ENCODE measurements at places on chromosomes 2 and 18.

DNA sequence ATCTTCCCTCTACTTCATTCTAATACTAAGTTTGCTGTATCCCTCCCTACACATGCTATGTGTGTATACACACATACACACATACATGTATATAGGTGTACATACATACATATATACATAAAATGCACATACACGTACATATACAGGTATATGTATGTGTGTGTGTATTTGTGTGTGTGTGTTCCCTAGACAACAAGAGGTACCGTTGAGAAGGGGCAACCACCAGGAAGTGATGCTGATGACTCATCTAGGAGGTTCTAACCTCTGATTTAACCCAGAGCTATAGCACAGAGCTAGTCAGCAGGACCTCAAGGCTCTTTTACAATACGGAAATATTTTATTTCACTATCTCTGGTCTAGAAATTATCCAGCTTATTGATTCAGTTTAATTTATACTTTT lies 139.2 kb downstream of the LAMA3 start:
- no peak for DNase-seq

- no peak for DNase-seq
These were observed 20.2 kb upstream of the TUBB6 start for GRCh38 chr18:12287684-12288402.

DNA sequence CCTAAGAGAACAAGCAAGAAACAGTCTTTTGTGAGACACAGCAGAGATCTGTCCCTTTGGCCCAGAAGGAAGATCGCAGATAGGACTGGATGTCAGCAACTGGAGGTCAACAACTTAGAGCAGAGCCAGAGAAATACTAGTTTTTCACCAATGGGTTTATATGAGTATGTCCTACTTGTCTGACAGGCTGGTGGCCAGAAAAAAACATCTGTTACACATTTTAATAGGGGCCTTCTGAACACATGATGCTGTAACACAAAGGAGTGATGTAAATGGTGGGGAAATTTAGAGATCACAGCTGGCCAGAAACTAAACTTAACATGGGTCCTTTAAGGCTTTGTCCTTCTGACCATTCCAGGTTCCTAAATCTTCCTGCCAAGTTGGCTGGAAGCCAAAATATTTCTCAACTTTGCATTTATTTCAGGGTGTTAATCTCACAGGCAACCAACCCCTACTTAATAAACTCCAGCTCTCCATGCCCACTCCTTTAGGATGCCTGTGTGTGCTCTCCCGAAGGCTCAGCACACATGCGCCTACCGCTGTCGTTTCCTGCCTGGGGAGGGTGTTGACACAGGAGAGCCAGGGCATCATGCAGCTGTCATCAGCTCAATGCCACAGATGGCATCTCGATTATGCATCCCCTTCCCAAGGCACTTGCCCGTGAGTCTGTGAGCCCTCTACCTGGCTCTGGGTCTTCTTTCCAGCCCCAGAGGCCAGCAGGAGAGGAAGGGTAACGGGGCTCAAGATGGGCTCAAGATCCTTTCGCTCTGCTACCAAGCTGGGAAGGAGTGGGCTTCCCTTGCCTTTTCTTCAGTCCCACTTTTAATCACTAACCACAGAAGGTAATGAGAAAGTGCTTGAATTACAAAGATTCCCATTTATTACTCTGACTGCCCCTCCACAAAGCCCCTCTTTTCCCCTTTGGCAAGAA lies 252.5 kb downstream of the ETAA1 start:
- DNase-seq = peak; percentile 2

DNA sequence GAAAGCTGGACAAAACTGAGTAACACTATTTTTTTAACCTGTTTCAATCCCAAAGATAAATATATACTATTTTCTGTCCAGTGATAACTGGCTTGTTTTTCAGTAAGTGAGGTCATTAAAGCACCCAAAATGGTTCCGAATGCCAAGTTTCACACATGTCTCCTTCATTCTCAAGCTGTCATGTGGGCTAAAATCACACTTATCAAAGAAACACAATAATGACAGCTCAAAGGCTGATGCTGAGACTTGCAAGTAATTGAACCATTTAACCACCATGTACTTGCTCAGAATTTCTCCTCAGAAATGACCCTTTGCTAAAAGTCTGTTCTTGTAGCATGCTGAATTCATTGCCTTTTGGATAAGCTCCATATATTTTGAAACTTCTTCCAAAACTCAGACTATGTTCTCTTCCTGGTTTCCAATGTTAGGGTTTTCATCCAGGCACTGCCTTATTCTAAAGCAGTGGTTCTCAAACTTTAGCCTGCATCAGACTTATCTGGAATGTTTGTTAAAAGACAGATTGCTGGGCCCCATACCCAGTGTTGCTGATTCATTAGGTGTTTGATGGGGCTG lies 149.8 kb downstream of the VWC2L start:
- DNase-seq = no peak

DNA sequence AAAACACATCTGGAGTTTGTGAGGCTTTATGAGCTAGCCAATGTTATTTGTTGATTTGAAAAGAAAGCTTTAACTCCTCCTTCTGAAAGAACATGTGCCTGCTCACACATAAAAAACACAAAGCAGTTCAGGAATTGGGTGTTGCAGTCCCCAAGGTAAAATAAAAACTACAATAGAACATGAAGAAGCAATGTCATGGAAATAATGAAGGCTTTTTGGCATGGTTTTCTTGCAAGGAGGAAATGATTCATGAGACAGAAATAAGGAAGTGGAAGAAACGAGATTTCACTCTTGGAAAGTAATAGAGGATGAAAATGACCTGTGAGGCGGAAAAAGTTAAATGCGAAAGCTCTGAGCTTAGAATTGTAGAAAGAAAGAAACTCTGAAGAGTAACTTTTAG lies 81.1 kb downstream of the TRIB2 start:
- no peak for DNase-seq

- DNase-seq = no peak
These were observed 57.1 kb downstream of the PXDN start for GRCh38 chr2:1687254-1687653.

DNA sequence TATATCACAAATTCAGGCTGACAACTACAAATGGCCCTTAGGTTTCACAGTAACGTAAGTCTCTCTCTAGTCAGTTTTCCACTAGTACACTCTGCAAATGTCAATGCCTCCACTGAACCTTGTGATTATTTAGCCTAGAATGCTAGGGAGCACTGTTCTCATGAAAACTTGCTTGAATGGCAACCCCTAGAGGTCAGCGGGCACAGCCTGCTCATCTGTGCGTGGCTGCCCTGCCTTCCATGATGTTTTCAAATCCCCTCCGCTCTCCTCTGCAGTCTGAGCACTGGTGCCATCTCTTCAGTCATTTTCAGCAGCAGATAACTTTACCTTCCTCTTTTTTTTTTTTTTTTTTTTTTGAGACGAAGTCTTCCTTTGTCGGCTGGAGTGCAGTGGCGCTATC lies 84.1 kb upstream of the GULP1 start:
- DNase-seq = no peak

GRCh38 chr18:74124642-74125041 lies 23.0 kb downstream of the FBXO15 start:
- no peak for DNase-seq

GRCh38 chr2:37013315-37013641 lies 46.9 kb upstream of the STRN start:
- no peak for DNase-seq

DNA sequence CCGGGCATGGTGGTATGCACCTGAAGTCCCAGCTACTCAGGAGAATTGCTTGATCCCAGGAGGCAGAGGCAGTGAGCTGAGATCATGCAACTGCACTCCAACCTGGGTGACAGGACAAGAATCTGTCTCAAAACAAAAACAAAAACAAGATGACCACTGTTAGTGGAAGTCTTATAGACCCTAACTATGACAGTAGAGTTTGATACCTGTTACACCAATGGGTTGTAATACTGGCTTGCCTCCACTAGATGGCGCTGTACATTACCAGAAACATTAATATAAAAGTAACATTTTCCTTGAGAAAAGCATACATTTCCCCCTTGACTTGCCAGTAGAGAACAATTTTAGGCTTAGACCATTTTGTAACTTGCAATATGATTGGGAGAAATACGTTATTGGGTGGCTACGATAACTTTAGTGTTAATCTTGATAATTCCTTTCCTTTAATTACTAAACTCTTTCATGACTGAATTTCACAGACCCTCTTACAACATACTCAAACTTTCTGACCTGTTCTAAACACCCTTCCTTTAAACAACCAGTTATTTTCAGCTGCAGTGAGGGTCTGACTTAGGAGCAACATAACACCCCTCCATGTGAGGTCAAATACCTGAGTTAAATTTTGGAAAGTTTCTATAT lies 19.5 kb downstream of the SLC25A52 start:
- DNase-seq = peak; percentile 47

DNA sequence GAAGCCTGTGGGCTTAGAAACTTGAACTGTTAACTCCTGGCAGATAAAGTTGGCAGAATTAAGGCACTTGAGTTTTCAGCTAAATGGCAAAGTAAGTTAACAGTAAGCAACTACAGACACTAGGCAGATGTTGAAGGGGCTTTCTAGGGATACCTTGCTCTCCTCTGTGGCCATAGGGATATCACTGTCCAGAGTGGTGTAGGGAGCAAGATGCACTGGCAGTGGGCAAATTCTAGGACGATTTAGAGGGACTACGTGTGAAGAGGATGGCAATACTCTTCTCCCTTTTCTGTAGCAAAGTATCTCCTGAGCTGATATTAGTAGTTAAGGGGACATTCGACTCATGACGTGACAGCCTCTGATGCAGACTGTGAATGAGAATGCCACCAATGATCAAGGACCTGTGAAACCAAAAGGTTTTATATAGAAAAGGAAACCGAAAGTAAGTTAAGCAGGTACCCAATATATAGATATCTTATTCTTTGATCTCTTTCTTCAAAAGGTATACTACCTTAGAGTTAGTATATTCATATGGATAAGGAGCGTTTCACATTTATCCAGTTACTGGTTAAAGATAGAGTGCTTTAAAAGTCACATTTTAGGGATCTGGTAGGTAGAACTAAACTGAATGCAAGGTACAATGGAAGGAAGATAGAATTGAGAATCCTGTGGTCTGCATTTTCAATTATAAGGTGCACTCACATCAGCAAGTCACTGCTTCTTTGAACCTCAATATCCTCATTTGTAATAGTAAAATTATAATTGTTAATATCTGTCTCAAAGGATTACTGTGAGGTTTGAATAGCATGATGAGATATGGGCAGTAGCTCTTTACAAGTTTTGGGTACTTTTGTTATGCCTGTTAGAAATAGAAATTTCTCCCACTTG lies 106.4 kb downstream of the KCNH7 start:
- DNase-seq = no peak

- DNase-seq = no peak
These were observed 42.1 kb downstream of the SRSF7 start for GRCh38 chr2:38708900-38709566.

GRCh38 chr2:219177552-219178376 lies at the start of gene RETREG2:
TSS of gene RETREG2 (plus strand) at chr2:219178275. CDS start at chr2:219178353, 78 bp downstream.
- DNase-seq = peak; percentile 82

DNA sequence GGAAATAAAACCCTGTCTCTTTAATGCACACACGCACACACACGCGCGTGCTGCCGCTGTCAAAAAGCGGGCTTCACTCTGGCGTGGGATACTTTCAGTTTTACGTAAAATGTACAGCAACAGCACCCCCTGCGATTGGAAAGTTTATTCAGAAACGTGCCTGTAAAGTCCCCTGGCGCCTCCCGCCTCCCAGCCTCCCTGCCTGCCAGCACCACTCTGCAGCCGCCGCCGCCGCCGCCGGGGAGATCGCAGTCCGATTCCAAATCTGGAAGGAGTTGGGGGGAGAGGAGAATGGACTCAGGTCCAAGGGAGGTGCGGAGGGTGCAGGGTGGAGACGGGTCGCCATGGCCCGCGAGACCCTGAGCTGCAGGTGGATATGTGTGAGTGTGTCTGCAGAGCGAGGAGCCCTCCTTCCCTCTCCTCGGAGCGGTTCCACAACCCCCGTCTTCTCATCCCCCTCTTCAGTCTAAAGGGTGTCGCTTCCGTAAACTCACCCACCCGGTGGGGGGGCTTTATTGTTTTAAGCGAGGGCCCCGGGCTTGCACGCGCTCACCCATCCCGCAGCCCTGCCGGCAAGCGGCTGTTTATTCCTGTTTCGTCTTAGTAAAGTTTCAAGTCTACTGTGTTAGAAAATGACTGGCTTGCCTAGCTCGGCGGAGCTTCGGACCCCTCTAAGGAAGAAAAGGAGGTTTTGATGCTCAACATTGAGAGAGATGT lies 1.8 kb upstream of the BCL11A start:
- peak; percentile 60 for DNase-seq

GRCh38 chr2:73890301-73891092 lies 2.3 kb upstream of the ACTG2 start:
- no peak for DNase-seq

All from NCI-H526 (cell line).